ENCODE measurements at places on chromosomes 4 and X. TPM values are rescaled to one million over a fixed set of nuclear protein-coding genes. Genes with fewer than 3 reads are reported as not detected.

GRCh38 chrX:153885968-153886903, at the start of gene L1CAM:
Gene L1CAM, minus strand, starts transcription at chrX:153886173. Its CDS starts 10,337 bp downstream, at chrX:153875836.
- no peak for DNase-seq

DNA sequence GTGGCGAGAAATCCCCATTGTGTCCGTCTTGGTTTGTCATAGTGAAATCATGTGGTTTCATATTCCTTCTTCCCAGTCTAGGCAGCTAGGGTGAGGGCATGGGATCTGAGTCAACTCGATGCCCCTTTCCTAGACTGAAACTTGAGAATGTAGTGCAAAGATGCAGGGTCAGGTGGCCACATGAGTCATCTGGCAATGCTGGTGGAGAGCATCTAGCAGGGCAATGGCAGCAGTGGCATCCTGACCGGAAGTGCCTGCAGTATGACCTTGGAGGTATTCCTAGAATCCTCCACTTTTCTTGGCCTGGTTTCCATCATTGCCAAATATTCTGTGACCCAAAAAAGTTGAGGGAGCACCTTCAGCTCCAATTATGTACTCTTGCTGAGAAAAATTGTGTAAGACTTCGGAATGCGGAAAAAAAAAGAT, 39.1 kb upstream of the TMEM184C start:
- no peak for DNase-seq

DNA sequence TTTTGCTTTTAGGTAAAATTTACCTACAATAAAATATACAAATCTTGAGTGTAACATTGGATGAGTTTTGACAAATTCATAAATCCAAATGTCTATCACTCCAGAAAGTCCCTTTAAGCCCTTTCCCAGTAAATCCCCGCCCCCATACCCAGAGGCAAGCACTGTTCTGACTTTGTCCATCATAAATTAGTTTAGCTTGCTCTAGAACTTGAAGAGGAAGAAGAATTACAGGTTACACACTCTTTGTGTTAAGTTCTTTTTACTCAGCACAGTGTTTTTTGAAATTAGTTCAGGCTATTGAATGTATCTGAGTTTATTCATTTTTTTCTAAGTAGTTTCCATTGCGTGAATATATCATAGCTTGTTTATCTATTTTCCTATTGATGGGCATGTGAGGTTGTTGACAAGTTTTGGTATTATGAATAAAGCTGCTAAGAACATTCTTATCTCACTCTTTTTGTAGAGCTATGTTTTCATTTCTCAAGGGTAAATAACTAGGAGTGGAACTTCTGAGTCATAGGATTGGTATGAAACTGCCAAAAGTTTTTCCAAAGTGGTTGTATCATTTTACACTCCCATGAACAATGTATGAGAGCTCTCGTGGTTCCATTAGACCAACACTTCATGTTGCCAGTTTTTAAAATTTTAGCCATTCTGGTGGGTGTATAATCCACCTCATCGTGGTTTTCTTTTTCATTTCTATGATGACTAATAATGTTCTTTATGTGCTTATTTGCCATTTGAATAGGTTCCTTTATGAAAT, 22.4 kb upstream of the HPSE start:
- DNase-seq: no peak

- DNase-seq: no peak
These were observed 198.9 kb downstream of the FBXO8 start for GRCh38 chr4:174084542-174084941.

GRCh38 chr4:156662921-156663320, 308.7 kb downstream of the PDGFC start:
- no peak for DNase-seq

DNA sequence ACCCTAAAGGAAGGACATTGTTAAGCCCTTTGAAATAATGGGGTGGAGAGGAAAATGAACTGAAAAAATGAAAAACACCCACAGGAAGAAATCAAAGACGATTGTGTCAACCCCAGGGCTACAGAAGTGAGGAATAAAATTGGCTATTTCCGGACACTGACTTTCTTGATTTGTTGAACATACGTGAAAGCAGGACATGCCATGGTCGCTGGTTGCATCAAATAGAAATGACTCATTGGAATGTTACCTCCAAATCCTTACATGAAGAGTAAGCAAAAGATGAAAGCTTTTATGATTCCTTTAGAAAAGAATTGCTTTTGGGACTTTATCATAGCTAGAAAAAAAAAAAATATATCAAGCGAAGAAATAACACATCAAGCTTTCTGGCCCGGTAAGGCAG, 75.3 kb downstream of the DCUN1D4 start:
- DNase-seq: no peak

DNA sequence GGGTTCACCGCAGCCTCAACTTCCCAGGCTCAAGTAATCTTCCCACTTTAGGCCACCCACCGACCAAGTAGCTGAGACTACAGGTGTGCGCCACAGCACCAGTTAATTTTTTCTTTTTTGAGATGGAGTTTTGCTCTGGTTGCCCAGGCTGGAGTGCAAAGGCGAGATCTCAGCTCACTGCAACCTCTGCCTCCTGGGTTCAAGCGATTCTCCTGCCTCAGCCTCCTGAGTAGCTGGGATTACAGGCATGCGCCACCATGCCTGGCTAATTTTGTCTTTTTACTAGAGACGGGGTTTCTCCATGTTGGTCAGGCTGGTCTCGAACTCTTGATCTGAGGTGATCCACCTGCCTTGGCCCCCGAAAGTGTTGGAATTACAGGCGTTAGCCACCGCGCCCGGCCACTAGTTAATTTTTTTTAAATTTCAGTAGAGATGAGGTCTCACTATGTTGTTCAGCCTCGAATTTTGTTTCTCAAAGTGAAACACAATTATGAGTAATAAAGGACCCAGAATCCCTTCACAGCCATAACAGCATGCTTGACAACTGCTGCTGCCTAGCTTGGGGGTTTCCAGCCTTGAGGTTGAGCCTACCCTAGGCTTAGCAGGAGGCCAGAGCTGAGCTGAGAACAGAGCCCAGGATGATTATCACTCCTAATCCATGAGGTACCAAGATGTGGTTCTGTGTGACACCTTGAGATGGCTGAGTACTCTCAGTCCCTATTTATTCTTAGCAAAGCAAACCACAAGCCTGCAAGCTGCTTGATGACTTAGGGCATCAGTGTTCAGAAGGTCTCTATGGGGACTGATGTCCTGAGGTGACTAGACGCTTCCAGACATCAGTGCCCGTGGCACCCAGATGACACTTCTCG, 41.6 kb upstream of the NKRF start:
- DNase-seq: no peak

GRCh38 chr4:99710681-99711345, 53.2 kb upstream of the C4orf54 start:
- DNase-seq: no peak

- no peak for DNase-seq
These were observed 11.7 kb downstream of the KIAA0232 start for GRCh38 chr4:6794189-6794588.

DNA sequence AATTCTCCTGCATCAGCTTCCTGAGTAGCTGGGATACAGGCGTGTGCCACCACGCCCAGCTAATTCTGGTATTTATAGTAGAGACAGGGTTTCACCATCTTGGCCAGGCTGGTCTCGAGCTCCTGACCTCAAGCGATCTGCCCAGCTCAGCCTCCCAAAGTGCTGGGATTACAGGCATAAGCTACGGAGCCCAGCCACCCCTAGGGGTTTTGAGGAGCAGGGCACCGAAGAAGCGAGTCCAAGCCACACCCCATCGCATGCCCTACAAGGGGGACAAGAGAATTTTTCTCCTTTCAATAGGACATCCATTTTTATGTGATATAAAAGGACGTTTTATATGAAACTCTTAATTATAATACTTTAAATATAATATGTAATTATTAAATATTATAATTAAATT, 13.9 kb upstream of the KLF3 start:
- DNase-seq: no peak

DNA sequence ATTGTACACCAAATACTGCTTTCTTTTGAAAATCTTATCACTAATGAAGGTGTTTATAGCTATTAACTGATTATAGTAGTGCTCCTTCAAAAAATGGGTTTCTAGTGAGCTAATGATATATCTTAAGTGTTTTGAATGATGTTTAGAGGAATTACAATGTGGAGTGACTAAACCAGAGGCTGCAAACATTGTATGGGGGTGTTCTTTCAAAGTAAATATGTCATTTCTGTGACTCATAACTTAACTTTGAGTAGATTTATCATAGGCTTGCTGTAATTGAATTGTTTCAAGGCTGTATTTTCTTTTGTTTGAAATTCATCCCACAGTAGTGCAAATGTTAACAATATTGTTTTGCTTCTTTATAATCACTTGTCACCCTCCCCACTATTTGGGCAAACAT, 141.6 kb downstream of the IL1RAPL2 start:
- DNase-seq: no peak

DNA sequence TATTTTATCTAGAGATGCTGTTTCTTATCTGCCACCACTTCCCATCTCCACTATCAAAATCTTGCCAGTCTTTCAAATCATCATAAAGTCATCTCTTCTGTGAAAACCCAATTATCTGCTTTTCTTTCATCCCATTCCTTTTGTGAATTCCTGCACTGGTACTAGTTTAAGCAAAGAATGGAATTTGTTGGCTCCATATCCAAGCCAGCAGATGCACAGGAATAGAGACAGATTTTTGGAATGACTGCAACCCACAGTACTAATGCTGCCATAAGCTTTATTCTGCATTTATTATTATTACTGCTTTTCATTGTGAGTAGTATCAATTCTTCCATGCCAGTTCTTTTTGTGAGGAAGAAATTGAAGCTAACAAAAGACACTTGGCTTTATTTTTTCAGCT, 616.7 kb downstream of the RAPGEF2 start:
- no peak for DNase-seq

- no peak for DNase-seq
These were observed 45.3 kb upstream of the HELT start for GRCh38 chr4:184972991-184973390.

GRCh38 chr4:85676850-85677590, 202.1 kb downstream of the ARHGAP24 start:
- DNase-seq: no peak

GRCh38 chr4:112173593-112174558, 28.6 kb downstream of the FAM241A start:
- no peak for DNase-seq

DNA sequence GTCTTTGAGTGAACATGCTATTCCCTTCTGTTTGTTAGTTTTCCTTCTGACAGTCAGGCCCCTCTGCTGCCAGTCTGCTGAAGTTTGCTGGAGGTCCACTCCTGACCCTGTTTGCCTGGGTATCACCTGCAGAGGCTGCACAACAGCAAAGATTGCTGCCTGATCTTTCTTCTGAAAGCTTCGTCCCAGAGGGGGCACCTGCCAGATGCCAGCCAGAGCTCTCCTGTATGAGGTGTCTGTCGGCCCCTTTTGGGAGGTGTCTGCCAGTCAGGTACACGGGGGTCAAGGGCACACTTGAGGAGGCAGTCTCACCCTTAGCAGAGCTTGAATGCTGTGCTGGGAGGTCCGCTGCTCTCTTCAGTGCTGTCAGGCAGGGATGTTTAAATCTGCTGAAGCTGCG, 456.9 kb upstream of the HTR2C start:
- no peak for DNase-seq

GRCh38 chrX:122301491-122301890, 882.6 kb upstream of the GRIA3 start:
- DNase-seq: no peak

- DNase-seq: no peak
These were observed 11.3 kb downstream of the SNX12 start for GRCh38 chrX:71056867-71057266.

The SCOC gene
- polyA plus RNA-seq: 168 TPM

The CA5B gene
- 8.1 TPM for polyA plus RNA-seq

The RASSF6 gene
- 9.0 TPM for polyA plus RNA-seq

The ARHGEF6 gene
- polyA plus RNA-seq: 14.3 TPM

The ZNF81 gene
- 8.1 TPM for polyA plus RNA-seq

The TMLHE gene
- 25.4 TPM for polyA plus RNA-seq

The HDAC6 gene
- 174 TPM for polyA plus RNA-seq

The KLHL4 gene
- polyA plus RNA-seq: 7.6 TPM

The UBQLN2 gene
- polyA plus RNA-seq: 49.3 TPM

The BST1 gene
- polyA plus RNA-seq: 12.8 TPM

Measured in right renal pelvis (tissue), 4 donors.